PC-3 (cell line): ENCODE measurements at places on chromosomes 11 and 22. TPM values are rescaled to one million over a fixed set of nuclear protein-coding genes. Genes with fewer than 3 reads are reported as not detected.

DNA sequence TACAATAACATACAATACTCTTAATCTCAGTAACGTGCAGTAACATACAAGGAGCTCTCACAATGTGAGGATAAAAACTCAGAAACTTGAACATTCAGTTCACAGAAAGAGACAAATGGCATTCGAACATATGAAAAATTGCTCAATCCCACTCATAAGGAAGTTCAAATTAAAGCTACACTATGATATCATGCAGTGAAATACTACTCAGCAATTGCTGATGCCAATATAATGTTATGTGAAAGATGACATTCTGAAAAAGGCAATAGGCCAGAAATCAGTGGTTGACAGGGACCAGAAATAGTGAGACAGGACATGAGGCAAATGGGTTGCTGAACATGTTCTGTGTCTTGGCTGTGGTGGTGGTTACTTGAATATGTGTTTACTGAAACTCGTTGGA lies 33.7 kb upstream of the PITPNB start:
- H3K36me3 ChIP-seq: no peaks in the 10 kb centered on the region
- no peak for DNase-seq
- H3K4me3 ChIP-seq: no peak overlapping the region
- peaks cover 4% of the 10 kb centered on the region; the same call in 1 of the 2 replicates for H3K4me1 ChIP-seq
- H3K27ac ChIP-seq: no peak overlapping the region

DNA sequence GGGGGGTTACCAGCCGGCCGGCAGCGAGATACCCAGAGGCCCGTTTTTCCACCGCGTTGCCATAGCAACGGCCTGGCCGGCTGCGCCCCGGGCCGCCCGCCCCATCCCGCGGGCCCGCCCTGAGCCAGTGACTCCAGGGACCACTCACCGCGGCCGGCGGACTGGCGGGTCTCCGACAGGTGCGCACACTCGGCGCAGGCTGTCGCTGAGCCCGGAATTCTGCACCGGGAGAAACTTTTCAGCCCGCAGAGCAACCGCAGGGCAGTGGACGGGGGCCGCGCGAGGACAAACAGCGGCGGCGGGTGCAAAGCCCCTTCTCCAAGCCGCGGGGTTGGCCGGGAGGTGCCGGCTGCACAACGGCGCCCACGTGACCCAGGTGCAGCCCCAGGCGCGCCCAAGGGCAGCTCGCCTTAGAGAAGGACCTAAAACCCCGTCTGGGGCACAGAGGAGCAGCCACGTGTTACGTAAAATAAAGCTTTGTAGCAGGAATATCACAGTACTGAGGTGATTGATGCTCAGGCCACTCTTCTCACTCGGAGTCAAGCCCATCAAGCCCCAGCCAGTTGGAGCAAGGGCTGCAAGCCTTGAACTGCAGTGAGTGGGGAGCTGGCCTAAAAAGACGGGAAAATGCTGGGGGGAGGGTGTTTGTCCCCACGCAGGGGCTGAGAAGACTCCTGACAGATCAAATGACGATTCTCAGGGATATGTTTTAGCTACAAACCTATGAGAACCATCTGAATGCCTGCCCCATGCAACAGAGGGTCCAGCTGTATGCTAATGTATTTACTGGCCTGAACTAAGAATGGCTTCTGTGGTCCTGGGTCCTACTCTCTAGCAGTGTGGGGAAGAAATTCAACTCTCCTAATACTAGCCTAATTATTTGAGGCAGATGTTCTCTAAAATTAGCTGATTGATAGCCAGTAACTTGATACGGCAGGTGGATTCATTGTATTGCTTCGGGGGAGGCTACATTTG lies at the start of gene STK33:
Gene STK33, minus strand, starts transcription at position 294 of the 975 bp plus-strand sequence. CDS start 119,323 bp downstream, outside the sequence.
- H3K4me1 ChIP-seq: no peaks in the 10 kb centered on the region
- H3K4me3 ChIP-seq: no peak within 1 kb of the TSS
- no peak within 1 kb of the TSS for H3K27ac ChIP-seq
- no peak for DNase-seq
- peaks cover 14% of the 10 kb centered on the region; the same call in 1 of the 2 replicates for H3K27me3 ChIP-seq
- H3K36me3 ChIP-seq: no peaks in the 10 kb centered on the region

- H3K4me3 ChIP-seq: no peak overlapping the region
- no peaks in the 10 kb centered on the region for H3K27me3 ChIP-seq
- no peaks in the 10 kb centered on the region for H3K4me1 ChIP-seq
- H3K27ac ChIP-seq: no peak overlapping the region
- no peaks in the 10 kb centered on the region for H3K36me3 ChIP-seq
- DNase-seq: no peak
Observed at GRCh38 chr11:100667449-100667848, 19.6 kb upstream of the ARHGAP42 start.

OR2D3 gene
- total RNA-seq: not detected in 2 replicates

GRCh38 chr11:14637868-14638409 lies 5.7 kb upstream of the PDE3B start:
- H3K4me3 ChIP-seq: no peak overlapping the region
- H3K27me3 ChIP-seq: peaks cover 62% of the 10 kb centered on the region
- no peaks in the 10 kb centered on the region for H3K4me1 ChIP-seq
- no peak for DNase-seq

DNA sequence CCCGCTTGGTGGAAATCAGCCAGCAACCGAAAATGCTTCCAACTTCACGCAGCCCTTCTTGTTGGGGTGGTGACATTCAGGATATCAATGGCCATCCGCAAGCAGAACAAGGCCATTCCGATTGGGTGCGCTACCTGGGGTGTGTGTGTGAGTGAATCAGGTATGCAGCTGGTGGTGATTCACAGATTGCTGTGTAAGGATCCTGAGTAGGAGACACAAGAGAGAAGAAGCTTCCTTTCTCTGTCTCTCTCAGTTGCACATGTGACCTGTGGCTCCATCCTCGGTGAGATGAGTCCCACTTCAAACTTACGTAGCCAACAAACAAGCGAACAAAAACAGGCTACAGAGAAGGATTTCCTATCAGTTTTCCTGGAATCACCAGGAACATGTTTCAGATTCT lies 9.6 kb upstream of the TMEM184B start:
- no peak overlapping the region for H3K4me3 ChIP-seq
- no peak for DNase-seq
- H3K4me1 ChIP-seq: peaks cover 12% of the 10 kb centered on the region; the same call in 1 of the 2 replicates
- no peak overlapping the region for H3K27ac ChIP-seq
- H3K36me3 ChIP-seq: no peaks in the 10 kb centered on the region

LRRC55 gene
- not detected in 2 replicates for total RNA-seq

FADD gene
- total RNA-seq: 79.5 and 93.9 TPM in 2 replicates
